ENCODE measurements at places on chromosomes 6 and 20. TPM values are rescaled to one million over a fixed set of nuclear protein-coding genes. Genes with fewer than 3 reads are reported as not detected.

DNA sequence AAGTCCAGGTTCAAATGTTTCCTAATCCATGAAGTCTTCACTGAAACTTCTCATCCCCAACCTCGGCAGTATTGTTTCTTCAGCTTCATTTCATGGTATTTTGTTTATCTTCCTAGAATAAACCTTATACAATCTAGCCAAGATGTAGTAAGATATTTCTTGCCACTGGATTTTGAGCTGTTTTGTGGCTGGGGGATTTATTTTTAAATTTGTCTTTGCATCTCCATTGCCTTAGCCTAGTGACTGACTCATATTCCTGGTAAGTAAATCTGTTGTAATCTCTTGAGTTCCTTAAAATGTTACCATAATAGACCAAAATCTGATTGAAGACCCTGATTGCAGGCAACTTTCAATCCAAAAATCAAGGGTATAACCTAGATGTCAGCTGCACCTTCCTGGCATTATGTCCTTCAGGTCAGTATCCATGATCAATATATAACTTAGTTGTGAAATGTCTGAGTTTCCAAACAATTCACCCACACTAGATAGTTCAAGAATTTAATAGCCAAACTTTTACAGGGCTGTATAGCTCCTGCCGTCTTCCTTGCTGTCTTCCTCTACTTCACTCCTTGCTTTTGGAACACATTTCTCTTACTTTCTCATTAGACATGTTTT, 4.7 kb upstream of the TRMT11 start:
- no peak overlapping the region for H3K27ac ChIP-seq
- H3K27me3 ChIP-seq, result no peaks in the 10 kb centered on the region
- no peak for DNase-seq
- H3K4me1 ChIP-seq, result peaks cover 5% of the 10 kb centered on the region
- no peak overlapping the region for H3K4me3 ChIP-seq

- DNase-seq, result no peak
- H3K36me3 ChIP-seq, result peaks cover 27% of the 10 kb centered on the region
- no peak overlapping the region for H3K4me3 ChIP-seq
- H3K4me1 ChIP-seq, result no peaks in the 10 kb centered on the region
- H3K27ac ChIP-seq, result no peak overlapping the region
Observed at GRCh38 chr6:131054392-131055250, 8.4 kb downstream of the EPB41L2 start.

DNA sequence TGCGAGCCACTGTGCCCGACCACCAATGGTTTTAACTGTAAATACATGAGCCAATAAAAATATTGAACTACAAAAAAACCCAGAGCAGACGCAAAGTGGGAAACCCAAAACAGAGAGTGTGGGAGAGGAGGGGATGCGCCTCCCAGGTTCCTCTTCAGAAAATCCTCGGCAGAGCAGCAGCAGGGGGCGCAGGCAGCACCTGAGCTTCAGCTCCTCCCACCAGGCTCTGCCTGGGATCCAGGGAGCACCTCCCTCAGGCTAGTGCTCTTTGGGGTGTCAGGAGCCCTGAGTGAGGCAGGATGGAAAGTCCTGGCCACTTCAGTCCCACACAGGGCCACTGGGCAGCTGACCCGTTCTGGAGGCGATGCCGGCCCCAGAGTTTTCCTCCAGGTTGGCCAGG, 536.9 kb upstream of the CDH4 start:
- no peaks in the 10 kb centered on the region for H3K36me3 ChIP-seq
- no peak overlapping the region for H3K27ac ChIP-seq
- no peak overlapping the region for H3K4me3 ChIP-seq

The FAXC gene
- total RNA-seq, result not detected

The NHLRC1 gene
- total RNA-seq, result not detected
